ENCODE measurements at places on chromosomes 3 and 15.
A peak's percentile ranks its signal among the peaks of the same experiment; 100 is the strongest.

DNA sequence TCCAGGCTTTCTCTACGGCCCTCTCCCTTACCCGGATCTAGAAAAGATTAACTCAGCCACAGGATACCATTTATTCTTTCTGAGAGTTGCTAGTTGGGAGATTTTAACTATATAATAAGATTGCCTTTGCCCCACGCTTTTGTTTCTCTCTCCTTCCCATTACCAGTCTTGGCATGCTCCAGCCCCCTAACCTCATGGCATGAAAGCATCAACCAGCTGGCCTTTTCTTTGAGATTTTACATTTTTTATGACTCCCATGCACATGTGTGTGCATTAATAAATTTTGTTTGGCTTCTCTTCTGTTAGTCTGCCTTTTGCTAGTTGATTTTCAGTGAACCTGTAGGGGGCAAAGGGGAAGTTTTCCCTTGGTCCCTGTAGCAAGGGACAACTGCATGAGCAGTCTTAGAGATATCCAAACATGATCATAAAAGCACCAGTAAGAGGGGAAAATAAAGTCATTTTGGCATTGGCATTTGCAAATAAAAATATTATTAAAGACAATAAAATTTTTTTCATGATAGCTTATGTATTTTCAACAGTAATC, 73.6 kb downstream of the OXSM start:
- DNase-seq: no peak

DNA sequence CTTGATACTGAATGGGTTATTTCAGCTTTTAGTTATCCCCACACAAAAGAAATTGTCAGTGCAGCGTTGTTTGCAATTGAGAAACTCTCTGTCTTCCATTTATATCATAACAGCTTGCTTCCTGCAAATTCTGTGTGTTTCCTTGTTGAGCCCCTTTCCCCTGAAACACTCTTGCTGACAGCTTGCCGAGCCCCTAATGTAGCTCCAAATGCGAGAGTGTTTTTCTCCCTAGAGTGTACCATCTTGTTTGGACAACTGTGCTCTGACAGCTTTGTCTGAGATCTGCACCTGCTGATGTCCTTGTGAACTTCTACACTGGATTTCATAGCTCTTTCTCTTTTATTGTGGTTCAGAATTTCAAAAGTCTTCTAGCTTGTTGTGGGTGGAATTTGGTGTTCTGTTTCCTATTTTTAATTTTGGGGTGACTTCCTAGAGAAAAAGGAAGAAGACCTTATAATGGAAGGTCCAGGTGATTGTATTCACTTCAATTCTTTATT, 343.5 kb downstream of the PDCD6IP start:
- no peak for DNase-seq

DNA sequence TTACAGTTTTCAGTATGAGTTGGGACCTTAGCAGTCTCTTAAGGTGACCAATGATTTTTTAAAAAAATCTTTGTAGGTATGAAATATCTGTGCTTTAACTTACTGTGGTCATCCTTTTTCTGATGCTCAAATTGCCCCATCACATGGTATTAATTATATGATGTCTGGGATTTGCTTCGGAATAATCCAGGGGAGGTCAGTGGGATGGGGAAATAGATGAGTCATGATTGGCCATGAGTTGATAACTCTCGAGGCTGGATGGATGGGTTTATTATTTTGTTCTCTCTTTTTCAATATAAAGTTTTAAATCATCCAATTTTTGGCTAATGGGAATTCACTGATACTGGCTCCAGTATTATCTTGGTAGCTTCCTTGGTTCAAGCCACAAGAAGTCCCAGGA, 370.3 kb upstream of the TPM1 start:
- DNase-seq: no peak

- DNase-seq: no peak
Measured at GRCh38 chr15:88257311-88258092, 963 bp upstream of the NTRK3 start.

DNA sequence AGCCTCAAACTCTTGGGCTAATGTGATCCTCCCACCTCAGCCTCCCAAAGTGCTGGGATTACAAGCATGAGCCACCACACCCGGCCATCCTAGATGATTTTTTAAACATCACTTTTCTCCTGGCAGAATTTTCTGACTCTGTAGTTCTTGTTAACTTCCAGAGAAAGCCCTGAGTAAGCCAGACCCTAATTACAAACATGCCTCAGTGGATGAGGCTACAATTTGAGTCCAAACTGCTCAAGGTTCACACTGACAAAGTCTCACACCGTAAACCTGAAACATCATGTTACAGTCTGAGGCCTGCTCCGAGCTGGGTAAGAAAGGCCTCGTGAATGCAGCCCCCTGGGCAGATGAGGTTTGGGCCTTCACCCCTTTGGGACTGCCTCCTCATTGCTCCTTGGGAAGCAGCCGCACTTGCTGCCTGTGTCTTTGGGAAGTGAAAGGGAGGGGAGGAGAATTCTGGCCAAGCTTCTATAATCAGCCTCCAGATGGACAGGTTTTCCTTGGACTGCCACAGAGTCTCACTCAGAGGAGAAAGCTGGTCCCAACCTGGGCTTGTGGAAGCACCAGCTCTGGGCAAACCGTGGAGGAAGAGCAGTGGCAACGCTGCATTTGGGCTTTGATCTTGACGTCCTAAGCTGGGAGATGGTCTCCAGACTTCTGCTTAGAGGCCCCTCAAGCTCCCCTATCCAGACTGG, 46.0 kb downstream of the CA12 start:
- DNase-seq: no peak

DNA sequence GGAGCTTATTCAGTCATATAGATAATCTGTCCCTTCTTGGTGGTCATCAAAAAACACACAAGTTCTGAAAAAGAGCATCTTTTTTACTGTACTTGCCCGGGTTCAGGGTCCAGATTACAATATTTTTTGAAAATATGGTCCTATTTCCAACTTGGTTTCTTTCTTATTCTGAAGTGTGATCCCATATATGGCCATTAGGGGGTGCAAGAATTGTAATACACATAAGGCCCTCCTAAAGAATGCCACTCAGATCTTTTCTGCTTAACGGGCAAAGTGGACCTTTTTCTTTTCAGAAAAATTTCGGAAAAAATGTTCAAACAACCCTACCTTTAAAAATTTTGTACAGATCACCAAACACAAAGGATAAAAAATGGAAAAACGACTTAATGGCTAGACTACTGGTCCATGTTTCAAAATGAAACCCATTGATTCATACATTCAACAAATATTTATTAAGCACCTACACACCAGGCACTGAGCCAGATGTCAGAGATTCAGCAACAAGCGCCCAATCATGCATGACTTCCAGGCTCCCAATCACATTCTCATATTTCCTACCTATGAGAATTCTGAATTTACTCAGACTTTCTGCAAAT, 102.0 kb upstream of the MYRIP start:
- no peak for DNase-seq

DNA sequence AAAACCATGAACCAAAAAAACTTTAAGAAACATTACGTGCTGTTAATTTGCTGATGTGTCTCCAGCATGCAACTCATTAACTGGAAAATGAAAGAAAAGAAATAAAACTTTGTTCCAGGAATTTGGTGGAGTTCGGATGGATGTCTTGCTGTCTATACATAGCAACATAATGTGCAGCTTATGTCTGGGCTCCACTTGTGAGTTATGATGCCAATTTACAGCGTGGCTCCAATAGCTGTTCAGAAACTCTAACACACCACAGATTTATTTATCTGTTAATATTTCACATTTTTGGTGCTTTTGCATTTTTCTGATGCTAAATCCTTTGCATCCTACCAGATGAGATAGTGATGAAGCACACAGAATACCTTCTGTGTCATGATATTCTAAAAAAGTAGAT, 45.1 kb downstream of the MAP4 start:
- DNase-seq: no peak

- no peak for DNase-seq
Measured at GRCh38 chr3:2810723-2811122, 299.5 kb downstream of the IL5RA start.

- DNase-seq: no peak
Measured at GRCh38 chr15:49282366-49282765, 112.3 kb downstream of the GALK2 start.

- peak; percentile 65 for DNase-seq
Measured at GRCh38 chr3:190424478-190425439, 24.9 kb downstream of the TMEM207 start.

GRCh38 chr15:53675832-53676231, 83.6 kb downstream of the WDR72 start:
- DNase-seq: peak; percentile 7

DNA sequence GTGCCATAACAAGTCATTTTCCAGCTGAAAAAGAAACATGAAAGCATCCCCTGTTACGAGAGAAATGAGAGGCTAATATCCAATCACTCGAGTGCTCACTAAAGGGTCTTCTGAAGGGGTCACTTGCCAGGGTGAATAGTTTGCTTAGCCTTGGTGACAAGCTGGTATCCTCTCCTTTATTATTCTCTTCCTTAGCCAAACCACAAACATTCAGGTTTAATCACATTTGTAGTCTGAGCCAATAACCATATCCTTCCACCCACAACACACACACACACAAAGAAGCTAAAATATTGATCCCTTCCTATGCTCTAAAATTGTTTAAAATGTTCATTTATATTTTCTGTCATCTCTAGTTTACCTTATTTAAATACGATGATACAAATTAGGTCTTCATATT, 240.5 kb upstream of the TMCO5A start:
- DNase-seq: no peak

DNA sequence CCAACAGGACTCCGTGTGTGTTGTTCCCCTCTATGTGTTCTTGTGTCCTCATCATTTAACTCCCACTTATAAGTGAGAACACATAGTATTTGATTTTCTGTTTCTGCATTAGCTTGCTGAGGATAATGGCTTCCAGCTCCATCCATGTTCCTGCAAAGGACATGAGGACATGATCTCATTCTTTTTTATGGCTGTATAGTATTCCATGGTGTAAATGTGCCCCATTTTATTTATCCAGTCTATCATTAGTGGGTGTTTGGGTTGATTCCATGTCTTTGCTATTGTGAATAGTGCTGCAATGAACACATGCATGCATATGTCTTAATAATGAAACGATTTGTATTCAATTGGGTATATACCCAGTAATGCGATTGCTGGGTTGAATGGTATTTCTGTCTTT, 28.5 kb upstream of the TOP2B start:
- no peak for DNase-seq

Measured in NCI-H345 (cell line).